ENCODE measurements at places on chromosomes 5 and 9. TPM values are rescaled to one million over a fixed set of nuclear protein-coding genes. Genes with fewer than 3 reads are reported as not detected.

Gene MTAP
- total RNA-seq, result 35.3 TPM

Gene SLC22A5
- total RNA-seq, result 9.3 TPM

Gene SPINK4
- total RNA-seq, result not detected

Gene SLC25A46
- total RNA-seq, result 114 TPM

Gene ABO
- 1.4 TPM for total RNA-seq

Gene IL3
- not detected for total RNA-seq

Gene TOPORS
- total RNA-seq, result 39.0 TPM

Gene SLC36A2
- total RNA-seq, result not detected

Measured in urinary bladder (tissue), 4 donors.